ENCODE measurements at places on chromosomes 7 and 10. TPM values are rescaled to one million over a fixed set of nuclear protein-coding genes. Genes with fewer than 3 reads are reported as not detected.

GRCh38 chr10:62430881-62431280, 56.7 kb downstream of the ZNF365 start:
- no peaks in the 10 kb centered on the region for H3K27me3 ChIP-seq
- H3K4me1 ChIP-seq: no peaks in the 10 kb centered on the region

DNA sequence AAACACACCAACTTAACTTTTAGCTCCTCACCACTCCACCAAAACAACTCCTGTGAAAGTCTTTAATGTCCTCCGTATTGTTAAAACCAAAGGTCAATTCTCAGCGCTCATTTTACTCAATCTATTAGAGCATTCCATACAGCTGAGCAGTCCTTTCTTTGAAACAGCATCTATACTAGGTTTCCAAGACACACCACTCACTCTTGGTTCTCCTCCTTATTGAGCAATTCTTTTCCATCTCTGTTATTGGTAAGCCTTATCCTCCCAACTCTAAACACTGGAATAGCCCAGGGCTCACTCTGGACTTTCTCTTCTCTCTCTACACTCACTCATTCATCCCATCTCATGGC, 34.9 kb downstream of the COA1 start:
- no peaks in the 10 kb centered on the region for H3K4me1 ChIP-seq
- H3K27me3 ChIP-seq: no peaks in the 10 kb centered on the region
- no peaks in the 10 kb centered on the region for H3K36me3 ChIP-seq
- no peak overlapping the region for H3K4me3 ChIP-seq
- DNase-seq: no peak

DNA sequence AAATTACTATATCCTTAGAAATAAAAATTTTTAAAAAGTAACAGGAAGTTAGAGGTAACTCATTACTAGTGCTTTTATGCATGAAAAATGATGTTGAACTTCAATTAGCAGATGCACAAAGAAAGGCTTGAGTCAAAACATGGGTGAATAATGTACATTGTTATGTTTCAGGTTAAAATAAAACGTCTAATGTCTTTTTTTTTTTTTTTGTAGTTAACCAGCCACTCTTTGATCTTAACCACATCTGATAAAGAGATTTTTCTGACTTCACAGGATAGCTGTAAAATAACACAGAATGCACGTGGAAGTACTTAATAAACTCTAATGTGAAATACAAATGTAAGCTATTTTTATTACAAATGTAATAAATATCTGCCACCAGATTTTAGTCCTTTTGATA, 61.7 kb downstream of the GSAP start:
- H3K4me1 ChIP-seq: no peaks in the 10 kb centered on the region
- no peak overlapping the region for H3K4me3 ChIP-seq
- H3K27me3 ChIP-seq: no peaks in the 10 kb centered on the region
- DNase-seq: no peak
- no peak overlapping the region for H3K27ac ChIP-seq

DNA sequence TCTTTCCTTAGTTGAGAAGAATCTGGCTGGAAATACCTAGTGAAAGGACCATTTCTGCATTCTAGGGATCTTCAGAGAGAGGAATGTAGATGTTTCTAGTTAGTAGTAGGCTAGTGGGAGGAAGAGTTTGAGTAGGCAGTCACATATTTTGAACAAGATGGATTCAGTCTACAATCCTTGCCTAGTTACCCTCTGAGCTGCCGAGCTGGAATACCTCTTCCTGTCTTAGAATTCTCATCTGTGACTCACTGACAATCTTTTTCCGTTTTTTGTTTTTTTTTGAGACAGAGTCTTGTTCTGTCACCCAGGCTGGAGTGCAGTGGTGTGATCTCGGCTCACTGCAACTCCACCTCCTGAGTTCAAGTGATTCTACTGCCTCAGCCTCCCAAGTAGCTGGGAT, 30.7 kb upstream of the PLPP4 start:
- H3K4me3 ChIP-seq: no peak overlapping the region
- H3K36me3 ChIP-seq: no peaks in the 10 kb centered on the region
- H3K27ac ChIP-seq: no peak overlapping the region
- H3K27me3 ChIP-seq: no peaks in the 10 kb centered on the region
- H3K4me1 ChIP-seq: no peaks in the 10 kb centered on the region

The GGCT gene
- total RNA-seq: 23.8 TPM

GRCh38 chr10:103506061-103506460, 12.6 kb downstream of the NEURL1 start:
- no peaks in the 10 kb centered on the region for H3K27me3 ChIP-seq
- no peaks in the 10 kb centered on the region for H3K36me3 ChIP-seq
- H3K4me1 ChIP-seq: no peaks in the 10 kb centered on the region
- H3K27ac ChIP-seq: no peak overlapping the region
- no peak for DNase-seq

GRCh38 chr7:22231806-22232205, 125.1 kb downstream of the RAPGEF5 start:
- H3K4me1 ChIP-seq: peaks cover 10% of the 10 kb centered on the region
- H3K27me3 ChIP-seq: no peaks in the 10 kb centered on the region
- H3K27ac ChIP-seq: no peak overlapping the region
- DNase-seq: no peak

DNA sequence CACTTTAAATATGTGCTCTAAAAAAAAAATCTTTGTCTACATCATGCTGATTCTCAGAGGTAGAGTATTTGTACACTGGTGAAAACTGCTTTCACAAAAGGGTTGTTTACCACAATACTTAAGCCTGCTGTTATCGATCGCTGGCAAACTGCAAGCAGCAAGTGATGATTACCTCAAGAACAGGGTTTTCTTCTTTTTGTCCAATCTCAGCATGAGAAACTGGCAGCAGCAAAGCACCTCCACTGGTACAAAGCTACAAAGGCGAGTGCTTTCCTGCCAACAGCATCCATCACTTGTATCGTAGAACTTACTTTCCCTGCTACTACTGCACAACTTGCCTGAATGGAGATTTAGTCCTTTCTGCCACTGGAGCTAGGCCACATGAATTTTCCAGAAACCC, 276.5 kb downstream of the DGKB start:
- DNase-seq: no peak
- H3K27me3 ChIP-seq: no peaks in the 10 kb centered on the region
- no peaks in the 10 kb centered on the region for H3K4me1 ChIP-seq
- no peak overlapping the region for H3K27ac ChIP-seq
- no peaks in the 10 kb centered on the region for H3K36me3 ChIP-seq

The NME8 gene
- total RNA-seq: not detected

GRCh38 chr10:131776496-131776895, 124.3 kb upstream of the PPP2R2D start:
- no peak overlapping the region for H3K4me3 ChIP-seq
- H3K36me3 ChIP-seq: no peaks in the 10 kb centered on the region
- H3K27ac ChIP-seq: no peak overlapping the region
- H3K4me1 ChIP-seq: no peaks in the 10 kb centered on the region
- no peaks in the 10 kb centered on the region for H3K27me3 ChIP-seq

The FAM25A gene
- not detected for total RNA-seq

GRCh38 chr7:129538790-129539189, 36.5 kb downstream of the SMKR1 start:
- no peaks in the 10 kb centered on the region for H3K27me3 ChIP-seq
- no peaks in the 10 kb centered on the region for H3K4me1 ChIP-seq
- H3K27ac ChIP-seq: no peak overlapping the region
- no peak for DNase-seq
- no peaks in the 10 kb centered on the region for H3K36me3 ChIP-seq
- no peak overlapping the region for H3K4me3 ChIP-seq

DNA sequence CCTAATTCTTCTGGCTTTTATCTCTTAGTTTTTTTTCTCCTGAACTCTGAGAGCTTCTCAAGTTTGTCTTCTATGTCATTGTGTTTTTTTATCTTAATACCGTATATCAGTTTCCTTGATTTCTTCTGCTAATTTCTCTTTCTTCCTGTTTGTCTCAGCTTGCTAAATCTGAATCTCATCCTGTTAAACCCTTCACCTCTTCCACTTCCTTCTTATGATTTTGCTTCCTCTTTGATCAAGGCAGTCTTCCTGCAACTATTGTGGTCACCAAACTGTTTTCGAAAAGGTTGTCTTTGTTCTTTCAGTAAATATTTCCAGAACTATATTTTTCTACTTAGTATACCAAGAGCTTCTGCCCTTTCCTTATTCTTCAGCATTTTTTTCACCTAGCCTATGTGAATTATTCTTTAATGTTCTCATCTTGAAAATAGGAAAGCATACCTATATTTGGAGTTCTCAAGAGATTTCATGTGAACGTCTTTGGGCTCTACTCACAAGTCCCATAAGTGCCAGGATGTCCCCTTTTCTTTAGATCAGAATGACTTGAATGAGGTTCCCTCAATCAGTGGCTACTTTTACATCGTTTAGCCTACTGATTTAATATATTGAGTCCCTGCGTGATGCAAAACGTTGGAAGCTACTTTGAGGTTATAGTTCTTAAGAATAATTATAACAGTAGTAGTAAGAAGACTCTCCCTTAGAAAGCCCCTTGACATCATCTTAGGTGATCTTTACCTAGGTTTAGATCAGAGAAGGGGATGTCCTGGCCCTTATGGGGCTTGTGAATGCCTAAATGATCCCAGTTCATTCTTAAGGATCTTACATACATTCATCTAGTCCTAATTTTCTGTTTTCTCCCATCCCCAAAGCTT, 415.4 kb upstream of the AUTS2 start:
- no peak overlapping the region for H3K4me3 ChIP-seq
- H3K27ac ChIP-seq: no peak overlapping the region
- no peaks in the 10 kb centered on the region for H3K4me1 ChIP-seq
- no peaks in the 10 kb centered on the region for H3K27me3 ChIP-seq
- DNase-seq: no peak
- H3K36me3 ChIP-seq: no peaks in the 10 kb centered on the region

DNA sequence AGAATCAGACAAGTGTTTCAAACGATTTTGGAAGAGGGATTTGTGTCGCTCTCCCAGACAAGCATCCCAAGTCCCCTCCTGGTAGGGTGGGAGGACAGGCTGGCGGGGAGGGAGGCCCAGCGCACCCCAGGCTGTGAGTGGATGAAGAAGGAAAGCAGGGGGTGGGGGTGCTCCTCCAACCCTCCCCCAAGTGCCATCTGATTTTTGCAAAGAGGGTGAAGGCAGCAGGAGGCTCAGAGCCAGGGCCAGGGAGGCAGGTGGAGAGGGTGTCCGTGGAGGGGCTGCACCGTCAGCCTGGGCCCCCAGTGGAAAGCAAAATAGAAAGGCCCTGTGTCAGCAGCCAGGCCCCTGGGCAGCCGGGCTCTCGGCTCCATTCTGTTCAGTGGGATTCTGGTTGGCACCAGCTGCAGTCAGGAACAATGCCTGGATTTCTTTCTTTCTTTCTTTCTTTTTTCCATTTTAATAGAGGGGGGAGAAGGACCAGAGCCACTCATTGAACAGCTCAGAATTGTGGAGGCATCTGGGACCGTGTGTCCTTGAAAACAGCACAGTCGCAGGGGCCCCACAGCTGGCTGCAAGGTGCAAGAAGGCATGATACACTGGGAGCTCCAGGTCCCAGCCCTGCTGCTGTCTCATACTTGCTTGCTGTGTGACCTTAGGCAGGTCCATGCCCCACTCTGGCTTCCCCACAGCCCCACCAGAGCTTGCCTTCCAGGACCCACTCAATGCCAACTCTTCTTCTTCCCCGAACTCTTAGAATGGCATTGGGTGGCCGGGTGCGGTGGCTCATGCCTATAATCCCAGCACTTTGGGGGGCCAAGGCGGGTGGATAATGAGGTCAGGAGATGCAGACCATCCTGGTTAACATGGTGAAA, 7.1 kb upstream of the ZMIZ1 start:
- no peak overlapping the region for H3K27ac ChIP-seq
- H3K4me1 ChIP-seq: peaks cover 28% of the 10 kb centered on the region
- H3K27me3 ChIP-seq: no peaks in the 10 kb centered on the region
- peak; percentile 41 for DNase-seq
- no peaks in the 10 kb centered on the region for H3K36me3 ChIP-seq
- no peak overlapping the region for H3K4me3 ChIP-seq

DNA sequence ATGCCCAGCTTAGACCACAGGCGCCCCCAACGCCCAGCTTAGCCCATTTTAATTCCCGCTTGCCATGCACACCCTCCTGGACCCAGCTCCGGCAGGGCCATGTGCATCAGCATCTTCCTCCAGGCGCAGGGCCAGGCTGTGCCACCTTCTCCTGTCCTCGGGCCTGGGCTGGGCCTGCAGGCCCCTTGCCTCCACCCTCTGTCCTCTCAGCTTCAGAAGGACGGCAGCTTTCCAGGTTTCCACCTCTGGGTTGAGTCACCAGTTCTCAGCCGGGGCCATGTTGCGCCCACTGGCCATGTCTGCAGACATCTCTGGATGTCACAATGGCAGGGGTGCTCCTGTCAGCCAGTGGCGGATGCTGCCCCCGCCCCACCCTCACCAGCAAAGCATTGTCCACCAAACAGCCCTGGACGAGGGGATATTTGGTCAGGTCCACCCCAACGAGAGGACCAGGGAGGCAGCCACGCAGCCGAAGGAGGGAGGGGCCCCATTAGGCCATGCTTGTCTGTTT, 59.1 kb upstream of the NKX6-2 start:
- no peaks in the 10 kb centered on the region for H3K4me1 ChIP-seq
- no peak for DNase-seq
- H3K27me3 ChIP-seq: no peaks in the 10 kb centered on the region
- no peak overlapping the region for H3K4me3 ChIP-seq
- H3K36me3 ChIP-seq: no peaks in the 10 kb centered on the region

Data from right lobe of liver (tissue), 6 donors.